IgD-negative memory B cell (primary cell): ENCODE measurements at places on chromosomes 12 and 14. TPM values are rescaled to one million over a fixed set of nuclear protein-coding genes. Genes with fewer than 3 reads are reported as not detected.

Gene RASSF9
- not detected for polyA plus RNA-seq

Gene TSHR
- not detected for polyA plus RNA-seq

Gene DNAAF2
- polyA plus RNA-seq: 33.4 TPM

Gene GPX2
- polyA plus RNA-seq: not detected

Gene LALBA
- not detected for polyA plus RNA-seq

Gene TMEM117
- 4.4 TPM for polyA plus RNA-seq

Gene RBP5
- polyA plus RNA-seq: not detected

Gene PLCZ1
- polyA plus RNA-seq: not detected

Gene GPR84
- not detected for polyA plus RNA-seq

Gene GPR137C
- not detected for polyA plus RNA-seq

Gene PTGR2
- 2.0 TPM for polyA plus RNA-seq

Gene ART4
- not detected for polyA plus RNA-seq

Gene DLGAP5
- not detected for polyA plus RNA-seq
